ENCODE measurements at places on chromosomes 6 and 20.

GRCh38 chr6:90860822-90861601 lies 274.1 kb upstream of the MAP3K7 start:
- no peak for DNase-seq

GRCh38 chr6:87905101-87905641 lies 142.5 kb upstream of the SPACA1 start:
- peak; percentile 24 for DNase-seq

GRCh38 chr20:45449528-45449927 lies 20.0 kb upstream of the WFDC2 start:
- no peak for DNase-seq

GRCh38 chr20:56451056-56451765 lies 17.2 kb upstream of the RTF2 start:
- DNase-seq = no peak

DNA sequence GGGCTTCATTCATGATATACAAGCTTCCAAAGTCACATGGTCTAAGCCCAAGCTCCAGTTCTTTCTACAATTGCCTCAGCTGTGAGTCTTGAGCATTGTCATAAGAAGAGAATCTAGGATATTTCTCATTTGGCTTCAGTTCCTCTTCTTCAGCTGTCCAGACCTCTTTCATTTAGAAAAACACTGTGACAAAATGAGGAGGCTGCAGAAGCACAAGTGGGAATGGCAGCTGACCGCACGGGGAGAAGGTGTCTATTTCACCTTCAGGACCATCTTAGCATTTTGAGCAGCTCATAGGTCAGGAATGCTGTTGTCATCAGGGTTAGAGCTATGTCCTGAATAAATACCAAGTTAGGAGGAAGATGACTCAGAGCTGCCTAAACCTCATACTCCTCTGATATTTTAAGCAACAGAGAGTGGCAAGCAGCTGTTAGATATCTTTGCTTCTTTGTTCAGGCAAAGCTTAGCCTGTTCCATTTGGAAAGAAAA lies 390.1 kb upstream of the CITED2 start:
- no peak for DNase-seq

DNA sequence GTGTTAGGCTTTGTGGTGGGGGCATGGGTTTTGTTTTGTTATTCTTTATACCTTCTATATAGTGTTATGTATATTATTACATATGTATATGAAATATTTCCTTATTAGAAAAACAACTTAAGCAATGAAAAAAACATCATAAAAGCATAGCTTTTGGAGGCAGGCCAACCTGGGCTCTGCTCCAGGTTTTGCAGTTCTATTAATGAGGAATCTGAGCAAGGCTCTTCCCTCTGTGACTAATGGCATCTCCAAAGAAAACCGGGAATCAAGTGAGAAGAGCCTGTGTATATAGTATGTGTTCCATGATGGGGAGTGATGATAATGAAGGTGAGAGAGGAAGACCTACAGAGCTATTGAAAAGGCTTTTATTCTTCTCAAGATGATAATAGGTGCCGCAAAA lies 291.1 kb downstream of the CLIC5 start:
- no peak for DNase-seq

DNA sequence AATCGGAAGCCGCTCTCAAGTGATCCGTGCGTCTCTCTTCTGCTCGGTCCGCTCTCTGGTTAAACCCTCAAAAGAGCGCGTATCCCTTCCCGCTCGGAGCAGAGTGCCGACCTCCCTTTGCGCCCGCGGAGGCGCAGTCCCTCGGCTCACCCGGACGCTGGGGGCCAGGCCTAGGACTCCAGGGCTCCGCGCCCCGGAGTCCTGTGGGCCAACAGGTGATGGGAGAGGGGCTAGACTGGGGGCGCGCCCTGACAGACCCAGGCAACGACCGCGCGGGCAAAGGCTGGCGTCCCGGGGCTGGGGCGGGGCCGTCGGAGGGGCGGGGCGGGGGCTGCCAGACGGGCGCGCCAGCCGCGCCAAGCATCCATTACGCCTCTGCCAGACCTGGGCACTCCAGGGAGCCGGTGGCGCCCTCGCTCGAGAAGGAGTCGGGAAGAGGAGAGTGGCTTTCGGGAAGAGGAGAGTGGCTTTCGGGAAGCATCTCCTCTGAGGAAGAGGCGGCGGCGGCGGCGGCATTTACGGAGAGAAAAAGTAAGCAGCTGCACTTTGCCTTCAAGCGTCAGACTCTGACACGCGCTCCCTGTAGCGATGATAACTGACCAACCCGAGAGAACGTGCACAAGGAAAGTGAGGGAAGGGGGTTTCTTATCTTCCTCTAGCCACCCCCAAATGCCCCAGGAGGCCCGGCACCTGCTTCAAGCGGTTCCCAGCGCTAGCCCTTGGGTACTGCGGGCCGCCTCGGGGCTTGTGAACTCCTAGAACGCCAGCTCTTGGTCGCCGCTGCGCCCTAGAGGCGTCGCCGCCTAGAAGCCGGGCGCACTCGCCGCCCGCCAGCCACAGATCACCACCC lies 2.6 kb downstream of the EPHA7 start:
- no peak for DNase-seq

GRCh38 chr20:58399926-58400325 lies 10.9 kb downstream of the VAPB start:
- no peak for DNase-seq

DNA sequence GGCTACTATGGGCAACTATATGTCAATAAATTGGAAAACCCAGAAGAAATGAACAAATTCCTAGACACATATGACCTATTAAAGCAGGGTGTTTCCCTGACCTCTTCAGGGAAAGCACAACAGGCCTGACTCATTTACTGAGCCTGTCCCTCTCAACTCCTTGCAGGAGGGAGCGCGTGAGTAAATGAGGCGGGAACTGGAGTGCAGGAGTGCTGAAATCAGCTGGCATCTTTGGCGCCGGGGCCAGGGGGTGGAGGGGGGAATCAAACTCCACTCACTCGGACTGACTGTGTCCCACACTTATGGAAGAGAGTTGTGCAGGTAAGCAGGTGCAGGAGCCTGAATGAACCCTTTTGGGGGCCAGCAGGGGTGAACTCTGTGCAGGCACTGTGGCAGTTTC lies 671.2 kb upstream of the PTCHD4 start:
- DNase-seq = no peak

DNA sequence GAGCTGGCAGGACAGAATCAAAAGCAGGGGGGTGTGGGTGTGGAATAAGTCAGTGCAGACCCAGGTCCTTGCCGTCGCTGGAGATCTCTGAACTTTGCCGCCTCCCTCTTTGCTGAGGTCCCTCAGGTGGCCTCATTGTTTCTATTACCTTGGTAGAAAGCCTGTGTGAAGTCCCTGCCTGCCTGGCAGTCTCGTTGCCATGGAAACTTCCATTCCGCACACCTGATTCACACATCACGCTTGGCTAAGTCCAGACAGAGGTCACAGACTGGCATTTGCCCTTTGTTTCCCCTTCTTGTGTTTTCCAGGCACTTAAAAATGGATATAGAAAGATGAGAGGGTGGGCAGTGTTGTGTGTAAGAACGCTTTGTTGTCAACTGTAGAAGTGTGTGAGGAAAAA lies 260.6 kb downstream of the PRL start:
- no peak for DNase-seq

DNA sequence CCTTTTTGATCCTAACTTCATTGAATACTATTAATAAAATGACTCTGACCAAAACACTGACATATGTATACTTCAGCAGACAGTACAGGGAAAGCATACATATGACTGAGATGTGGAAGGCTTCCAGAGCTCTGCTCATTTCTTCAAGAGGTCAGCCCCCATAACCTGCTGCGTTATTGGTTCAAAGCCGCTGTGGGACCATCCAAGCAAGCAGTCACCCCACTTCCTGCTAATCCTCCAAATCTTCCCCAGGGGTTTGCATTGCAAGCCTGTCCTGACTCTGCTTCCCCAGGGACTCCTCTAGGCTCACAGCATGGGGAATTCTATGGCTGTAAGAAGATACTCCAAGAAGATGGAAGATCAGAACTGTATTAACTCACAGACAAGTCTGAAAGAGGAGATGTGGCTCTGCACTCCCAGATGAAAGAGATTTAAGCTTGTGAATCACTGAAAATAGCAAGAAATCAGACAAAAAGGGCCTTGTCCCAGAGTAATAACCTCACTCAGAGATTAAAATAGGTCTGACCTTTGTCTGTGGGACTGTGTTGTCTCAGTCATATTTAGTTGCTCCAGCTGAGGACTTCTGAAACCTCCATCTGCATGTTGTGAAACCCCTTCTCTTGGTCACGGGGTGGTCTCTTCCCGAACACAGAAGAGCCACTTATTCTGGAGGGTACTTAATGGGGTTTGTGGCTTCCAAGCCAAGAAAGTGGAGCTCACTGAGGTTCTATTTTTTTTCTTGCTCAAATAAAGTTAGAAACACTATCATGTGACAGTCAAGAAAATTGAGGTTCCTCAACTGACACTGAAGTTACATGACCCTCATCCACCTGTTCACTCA lies 101.5 kb upstream of the MARCKS start:
- peak; percentile 21 for DNase-seq

- no peak for DNase-seq
Measured at GRCh38 chr20:54772893-54773642, 297.7 kb downstream of the DOK5 start.

- DNase-seq = peak; percentile 31
Measured at GRCh38 chr6:18595774-18596530, 208.8 kb downstream of the RNF144B start.

- no peak for DNase-seq
Measured at GRCh38 chr6:11969092-11969491, 43.0 kb upstream of the HIVEP1 start.

- DNase-seq = no peak
Measured at GRCh38 chr6:116255246-116255800, 1.4 kb upstream of the TSPYL4 start.

GRCh38 chr6:88368071-88368787 lies 202.1 kb upstream of the CNR1 start:
- no peak for DNase-seq

DNA sequence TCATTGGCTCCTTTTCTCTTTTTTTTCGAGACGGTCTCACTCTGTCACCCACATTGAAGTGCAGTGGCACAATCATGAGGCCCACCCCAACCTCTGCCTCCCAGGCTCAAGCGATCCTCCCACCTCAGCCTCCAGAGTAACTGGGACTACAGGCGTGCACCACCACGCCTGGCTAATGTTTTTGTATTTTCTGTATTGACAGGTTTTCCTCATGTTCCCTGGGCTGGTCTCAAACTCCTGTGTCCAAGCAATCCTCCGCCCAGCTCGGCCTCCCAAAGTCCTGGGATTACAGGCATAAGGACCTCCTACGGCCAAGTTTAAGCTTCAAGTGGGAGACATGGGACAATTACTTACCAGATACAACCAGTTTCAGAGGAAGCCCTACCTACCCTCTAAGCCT lies 9.4 kb upstream of the POU5F1 start:
- DNase-seq = no peak

GRCh38 chr6:29696147-29697125 lies 15.5 kb upstream of the ZFP57 start:
- DNase-seq = no peak

- DNase-seq = no peak
Measured at GRCh38 chr6:3808759-3809514, 40.2 kb upstream of the FAM50B start.

DNA sequence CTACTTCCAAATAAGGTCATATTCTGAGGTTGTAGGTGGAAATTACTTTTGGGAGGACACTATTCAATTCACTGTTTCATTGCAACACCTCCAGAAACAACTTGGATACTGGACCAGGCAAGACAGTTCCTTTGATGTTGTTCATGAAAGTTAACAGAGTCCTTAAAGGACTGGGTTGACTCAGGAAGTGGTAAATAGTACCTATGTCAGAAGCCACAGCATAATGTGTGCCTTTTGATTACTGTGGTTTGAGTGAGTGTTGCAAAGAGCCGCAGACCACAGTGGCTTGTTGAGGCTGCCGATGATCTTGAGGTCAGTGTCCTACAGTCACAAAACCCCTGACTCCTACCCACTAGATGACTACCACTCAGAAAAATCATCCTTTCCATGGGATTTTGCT lies 10.9 kb downstream of the IL20RA start:
- DNase-seq = peak; percentile 22

DNA sequence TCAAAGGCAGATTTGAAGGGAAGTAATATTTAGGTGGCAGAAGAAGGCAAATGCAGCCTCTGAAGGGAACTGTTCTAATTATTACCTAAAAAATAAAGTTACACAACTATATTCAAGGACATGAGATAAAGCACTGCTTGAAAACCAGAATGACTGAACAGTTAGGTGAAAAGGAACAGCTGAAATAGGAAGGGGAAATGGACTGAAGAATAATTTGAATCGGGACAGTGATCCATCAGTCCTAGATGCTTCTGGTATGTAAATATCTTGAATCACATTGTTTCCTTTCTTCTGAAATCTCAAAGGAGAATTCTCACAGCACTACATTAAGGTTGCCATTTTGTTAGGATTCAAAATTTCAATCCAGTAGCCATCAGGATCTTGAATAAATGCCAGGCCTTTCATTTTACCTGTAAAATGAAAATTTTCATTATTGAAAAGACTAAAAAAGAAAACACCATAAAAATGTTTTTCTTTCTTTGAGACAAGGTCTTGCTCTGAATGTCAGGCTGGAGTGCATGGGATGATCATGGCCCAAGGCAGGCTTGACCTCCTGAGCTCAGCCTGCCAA lies 25.9 kb downstream of the GLO1 start:
- no peak for DNase-seq

DNA sequence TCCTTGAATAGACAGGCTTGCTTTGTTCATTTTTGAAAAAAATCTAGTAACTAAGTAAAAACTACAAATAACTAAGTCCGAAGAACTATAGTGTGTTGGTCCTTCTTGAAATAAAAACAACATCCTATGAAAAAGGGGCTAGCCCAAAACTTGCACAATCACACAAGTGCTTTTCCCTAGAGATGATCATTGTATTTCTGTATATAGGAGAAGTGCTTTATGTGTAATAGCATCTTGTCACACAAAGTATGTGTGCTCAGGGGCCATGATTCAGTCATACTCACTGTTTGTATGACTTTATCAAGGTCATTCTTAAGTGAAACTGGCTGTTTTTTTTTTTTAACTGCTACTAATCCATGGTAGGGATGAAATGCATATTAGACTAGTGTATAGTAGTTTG lies 179.8 kb downstream of the DTNBP1 start:
- DNase-seq = no peak

GRCh38 chr20:45230631-45231030 lies 9.5 kb downstream of the SEMG2 start:
- DNase-seq = no peak

- no peak for DNase-seq
Measured at GRCh38 chr6:43951756-43952675, 175.2 kb downstream of the MRPL14 start.

- DNase-seq = no peak
Measured at GRCh38 chr6:89082486-89082891, 1.9 kb downstream of the PNRC1 start.

DNA sequence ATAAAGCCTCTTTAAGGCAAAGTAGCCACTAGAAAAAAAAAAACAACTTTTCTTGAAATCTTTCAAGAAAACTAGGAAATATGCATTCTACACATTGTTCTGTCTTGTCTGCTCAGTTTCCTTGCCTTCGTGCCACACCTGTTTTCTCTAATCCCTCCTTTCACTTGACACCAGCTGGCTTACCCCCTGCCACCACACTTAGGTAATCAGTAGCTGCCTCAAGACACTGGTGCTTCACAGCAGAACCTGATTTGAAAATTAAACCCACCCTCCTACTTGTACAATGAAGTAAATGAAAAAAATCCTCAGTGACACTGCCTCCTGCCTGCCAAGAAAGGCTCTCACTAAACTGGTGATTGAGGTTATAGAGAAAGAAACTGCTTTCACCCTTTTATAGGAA lies 45.8 kb upstream of the SCML4 start:
- DNase-seq = no peak

GRCh38 chr6:19324376-19324775 lies 512.8 kb upstream of the ID4 start:
- no peak for DNase-seq

- DNase-seq = no peak
Measured at GRCh38 chr6:165268987-165269386, 40.4 kb downstream of the C6orf118 start.

Data from GM19239 (cell line).